ENCODE measurements at places on chromosomes 3 and 15.

GRCh38 chr3:29757054-29757777 is 476.3 kb downstream of the RBMS3 start:
- no peak for DNase-seq

- no peak for DNase-seq
These were observed 548.9 kb downstream of the NTRK3 start for GRCh38 chr15:87707566-87708130.

DNA sequence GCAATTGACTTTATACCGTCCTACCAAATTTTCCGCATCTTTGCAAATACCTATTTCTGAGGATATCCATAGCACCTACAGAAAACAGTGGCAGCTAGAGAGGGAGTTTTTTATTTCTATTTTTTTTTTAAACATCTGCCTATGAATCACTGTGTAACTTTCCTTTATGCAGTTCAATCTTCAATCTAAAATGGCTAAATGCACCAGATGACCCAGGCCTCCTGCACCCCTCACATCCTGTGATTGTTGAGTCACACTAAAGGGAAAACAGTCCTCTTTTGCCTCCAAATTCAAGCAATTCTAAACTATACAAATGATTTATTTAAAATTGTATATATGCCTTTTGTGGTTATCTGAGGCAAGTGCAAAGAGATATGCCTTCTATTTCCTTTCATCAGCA is 20.1 kb upstream of the BCL6 start:
- DNase-seq: no peak

DNA sequence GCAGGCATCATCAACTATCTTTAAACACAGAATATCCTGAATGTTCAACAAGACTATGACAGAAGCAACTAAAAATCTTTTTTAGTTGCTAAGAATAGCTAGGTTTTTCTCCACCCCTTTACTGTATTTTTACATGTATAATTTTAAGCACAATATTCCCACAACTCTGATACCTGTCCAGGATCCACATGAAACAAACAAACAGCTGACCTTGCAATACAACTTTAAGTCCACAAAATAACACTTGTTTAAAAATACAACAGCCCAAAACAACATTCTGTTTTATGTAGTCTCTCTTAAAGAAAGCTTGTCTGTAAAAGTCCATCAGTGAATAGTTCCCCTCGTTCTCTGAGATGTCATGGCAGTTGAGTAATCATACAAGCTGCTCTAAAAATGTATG is 41.1 kb downstream of the IFT57 start:
- no peak for DNase-seq

GRCh38 chr3:8932507-8932906 is 30.8 kb downstream of the RAD18 start:
- DNase-seq: no peak

DNA sequence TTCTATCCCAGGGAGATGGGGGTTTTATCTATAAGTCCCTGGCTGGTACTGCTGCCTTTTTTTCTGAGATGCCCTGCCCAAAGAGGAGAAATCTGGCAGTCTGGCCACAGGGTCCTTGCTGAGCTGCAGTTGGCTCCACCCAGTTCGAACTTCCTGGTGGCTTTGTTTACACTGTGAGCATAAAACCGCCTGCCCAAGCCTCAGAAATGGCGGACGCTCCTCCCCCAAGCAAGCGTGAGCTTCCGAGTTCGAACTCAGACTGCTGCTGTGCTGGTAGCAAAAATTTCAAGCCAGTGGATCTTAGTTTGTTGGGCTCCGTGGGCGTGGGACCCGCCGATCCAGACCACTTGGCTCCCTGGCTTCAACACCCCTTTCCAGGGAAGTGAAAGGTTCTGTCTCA is 126.8 kb upstream of the SUCLG2 start:
- no peak for DNase-seq

DNA sequence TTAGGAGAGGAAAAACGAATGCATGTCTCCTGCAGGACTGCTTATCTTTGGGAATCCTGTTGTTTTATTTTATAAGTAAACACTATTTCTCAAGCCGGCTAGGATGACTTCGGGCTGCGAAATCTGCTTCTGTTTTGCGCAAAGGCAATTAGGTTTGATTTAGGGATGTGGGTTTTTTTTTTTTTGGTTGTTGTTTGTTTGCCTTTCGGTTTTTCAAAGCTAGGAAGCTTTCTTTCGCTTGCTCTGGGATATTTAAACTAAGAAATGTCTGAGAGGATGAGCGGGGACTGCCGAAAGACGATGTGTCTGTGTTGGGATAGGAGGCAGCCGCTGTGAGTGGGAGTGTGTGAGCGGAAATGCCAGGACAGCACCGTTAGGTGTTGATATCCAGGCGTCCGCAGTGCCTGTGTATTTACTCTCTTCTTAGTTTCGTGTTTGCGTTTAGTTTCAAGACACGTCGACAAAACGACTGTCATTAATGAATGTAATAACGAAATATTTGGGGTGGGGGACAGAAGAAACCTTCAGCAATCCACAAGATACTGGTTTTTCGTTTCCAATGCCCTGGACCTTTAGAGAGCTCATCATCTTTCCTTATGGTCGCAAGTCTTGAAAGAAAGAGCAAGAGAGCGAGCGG is 604 bp downstream of the ISL2 start:
- DNase-seq: no peak

DNA sequence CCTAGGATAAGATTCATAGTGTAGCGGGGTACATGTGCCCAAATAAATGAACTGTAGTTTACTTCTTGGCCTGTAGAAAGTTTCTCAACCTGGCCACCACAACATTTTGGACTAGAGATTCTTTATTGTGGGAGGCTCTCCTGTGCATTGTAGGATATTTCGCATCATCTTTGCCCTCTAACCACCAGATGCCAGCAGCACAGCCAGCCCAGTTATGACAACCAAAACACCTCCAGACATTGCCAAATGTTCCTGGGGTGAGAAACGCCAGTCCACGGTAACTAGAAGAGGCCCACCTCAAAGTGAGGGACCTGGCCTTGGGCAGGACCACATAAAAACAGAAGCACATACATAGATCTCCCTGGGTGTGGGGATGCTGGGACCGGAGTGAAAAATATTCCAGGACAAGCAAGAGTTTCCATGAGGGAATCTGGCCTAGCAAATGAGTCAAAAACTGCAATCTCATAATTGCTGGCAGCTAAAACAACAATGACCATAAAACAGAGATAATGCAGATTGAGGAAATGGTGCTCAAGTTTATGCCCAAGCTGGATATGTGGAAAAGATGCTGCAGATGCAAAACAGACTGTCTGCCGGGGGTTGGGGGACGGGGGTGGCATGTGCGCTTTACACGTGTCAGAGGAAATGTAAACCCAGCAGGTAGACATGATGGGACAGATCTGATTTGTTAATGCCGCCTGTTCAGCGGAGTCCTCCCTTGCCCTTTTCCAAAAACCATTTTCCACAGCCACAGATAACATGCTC is 39.7 kb downstream of the ARHGEF3 start:
- no peak for DNase-seq

GRCh38 chr3:42664438-42664803 is 10.9 kb downstream of the ZBTB47 start:
- no peak for DNase-seq

DNA sequence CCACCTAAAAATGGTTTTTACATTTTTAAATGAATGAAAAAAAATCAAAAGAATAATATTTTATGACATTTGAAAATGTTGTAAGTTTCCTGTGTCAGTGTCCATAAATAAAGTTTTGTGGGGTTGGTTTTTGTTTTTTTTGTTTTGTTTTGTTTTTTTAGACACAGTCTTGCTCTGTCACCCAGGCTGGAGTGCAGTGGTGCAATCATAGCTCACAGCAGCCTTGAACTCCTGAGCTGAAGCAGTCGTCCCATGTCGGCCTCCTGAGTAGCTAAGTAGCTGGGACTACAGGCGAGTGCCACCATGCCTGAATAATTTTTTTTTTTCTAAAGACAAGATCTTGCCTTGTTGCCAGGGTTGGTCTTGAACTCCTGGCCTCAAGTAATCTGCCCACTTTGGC is 2.8 kb upstream of the GLB1 start:
- no peak for DNase-seq

DNA sequence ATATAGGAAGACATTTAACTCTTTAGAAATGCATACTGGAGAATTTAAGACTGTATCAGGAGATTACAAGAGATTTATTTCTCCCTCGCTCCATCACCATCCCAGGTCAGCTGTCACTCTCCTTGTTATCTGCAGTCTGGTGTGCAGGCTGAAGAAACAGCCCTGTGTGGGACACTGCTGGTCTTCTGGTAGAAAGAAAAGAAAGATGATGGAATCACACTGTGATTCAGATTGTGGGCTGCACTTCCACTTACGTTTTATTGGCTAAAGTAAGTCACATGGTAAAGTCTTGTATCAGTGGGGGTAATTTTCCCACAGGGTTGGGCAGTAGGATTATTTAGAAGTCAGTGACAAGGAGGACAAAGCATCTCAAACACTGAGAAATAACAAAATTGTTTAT is 18.1 kb upstream of the ATP1B3 start:
- DNase-seq: no peak

- DNase-seq: no peak
These were observed 13.8 kb downstream of the BDH1 start for GRCh38 chr3:197541756-197542539.

DNA sequence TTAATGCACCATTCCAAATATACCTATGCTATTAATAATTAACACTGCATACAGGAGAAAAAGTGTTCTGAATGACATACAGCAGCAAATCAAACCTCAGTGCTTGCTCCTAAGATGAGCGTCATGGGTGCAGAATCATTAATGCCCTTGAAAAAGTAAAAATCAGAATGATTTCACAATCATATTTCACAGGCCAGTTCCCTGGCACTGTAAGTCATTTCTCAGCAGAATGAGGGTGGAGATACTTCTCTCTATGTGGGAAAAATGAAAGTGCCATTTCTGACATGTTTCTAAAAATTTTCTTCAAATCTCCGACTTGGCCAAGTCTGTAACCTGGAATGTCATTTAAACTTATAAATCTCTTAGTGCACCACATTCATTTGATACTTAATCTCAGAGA is 549.8 kb upstream of the AGTR1 start:
- DNase-seq: no peak

Measured in activated CD4-positive, alpha-beta T cell treated with anti-CD3 and anti-CD28 coated beads, Interleukin-2, amount 50 U/mL, for 1 hour (primary cell).